Hypothalamus (tissue), 51 donors: ENCODE measurements at places on chromosomes 5 and 9.

DNA sequence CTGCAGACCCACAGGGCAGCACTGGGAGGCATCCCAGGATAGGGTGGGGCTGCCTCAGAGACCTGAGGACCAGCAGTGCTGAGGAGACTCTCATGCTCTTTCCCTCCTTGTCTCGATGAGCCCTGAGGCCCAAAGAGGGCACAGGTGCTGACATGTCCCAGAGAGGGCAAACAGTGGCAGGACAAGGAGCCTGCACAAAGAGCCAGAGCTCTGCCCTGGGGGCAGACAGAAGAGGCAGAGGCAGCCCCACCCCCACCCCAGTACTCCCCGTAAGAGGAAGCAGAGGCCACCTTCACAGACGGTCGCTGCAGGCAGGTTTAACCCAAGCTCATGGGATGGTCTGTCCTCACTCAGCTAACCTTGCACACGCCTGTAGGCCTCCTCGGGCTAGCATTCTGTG lies 29.4 kb upstream of the TTLL11 start:
- DNase-seq = no peak

DNA sequence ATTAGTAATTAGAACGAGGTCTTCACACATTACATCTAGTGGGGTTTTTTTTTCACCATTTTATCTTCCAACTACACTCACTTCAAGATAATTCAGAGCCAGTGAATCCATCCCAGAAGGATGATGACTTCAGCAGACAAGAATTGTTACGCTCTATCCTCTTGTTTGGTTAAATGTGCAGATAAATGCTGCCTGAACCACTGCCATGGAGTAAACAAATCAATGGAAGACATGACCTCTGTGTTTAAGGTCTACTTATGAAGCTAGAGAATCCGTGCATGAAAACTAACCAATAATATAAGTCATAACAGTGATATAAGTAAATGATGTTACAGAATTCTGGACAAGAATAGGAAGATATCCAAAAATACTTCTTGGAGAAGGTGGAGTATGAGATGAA lies 602.6 kb downstream of the TLR4 start:
- DNase-seq = no peak

DNA sequence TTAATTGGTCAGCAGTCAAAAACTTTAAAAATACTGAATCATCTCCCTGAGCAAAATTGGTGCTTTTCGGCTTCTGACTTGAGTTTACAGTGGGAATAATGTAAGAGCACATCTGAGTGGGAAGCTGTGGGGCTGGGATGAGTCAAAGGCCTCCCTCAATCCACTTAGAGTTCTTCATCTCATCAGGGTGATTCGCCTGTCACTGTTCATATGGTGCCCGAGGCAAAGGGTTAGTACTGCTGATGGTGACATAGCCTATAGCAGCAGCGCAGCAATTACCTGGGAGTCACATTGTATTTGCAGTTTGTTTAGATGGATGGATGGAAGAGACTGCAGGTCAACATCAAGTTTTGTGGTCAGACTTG lies 113.8 kb upstream of the ZNF608 start:
- no peak for DNase-seq

- no peak for DNase-seq
Measured at GRCh38 chr5:171647043-171647903, 138.3 kb upstream of the SMIM23 start.

GRCh38 chr5:77842243-77842642 lies 66.1 kb upstream of the TBCA start:
- DNase-seq = no peak

- no peak for DNase-seq
Measured at GRCh38 chr5:75322066-75322465, 15.0 kb upstream of the HMGCR start.

DNA sequence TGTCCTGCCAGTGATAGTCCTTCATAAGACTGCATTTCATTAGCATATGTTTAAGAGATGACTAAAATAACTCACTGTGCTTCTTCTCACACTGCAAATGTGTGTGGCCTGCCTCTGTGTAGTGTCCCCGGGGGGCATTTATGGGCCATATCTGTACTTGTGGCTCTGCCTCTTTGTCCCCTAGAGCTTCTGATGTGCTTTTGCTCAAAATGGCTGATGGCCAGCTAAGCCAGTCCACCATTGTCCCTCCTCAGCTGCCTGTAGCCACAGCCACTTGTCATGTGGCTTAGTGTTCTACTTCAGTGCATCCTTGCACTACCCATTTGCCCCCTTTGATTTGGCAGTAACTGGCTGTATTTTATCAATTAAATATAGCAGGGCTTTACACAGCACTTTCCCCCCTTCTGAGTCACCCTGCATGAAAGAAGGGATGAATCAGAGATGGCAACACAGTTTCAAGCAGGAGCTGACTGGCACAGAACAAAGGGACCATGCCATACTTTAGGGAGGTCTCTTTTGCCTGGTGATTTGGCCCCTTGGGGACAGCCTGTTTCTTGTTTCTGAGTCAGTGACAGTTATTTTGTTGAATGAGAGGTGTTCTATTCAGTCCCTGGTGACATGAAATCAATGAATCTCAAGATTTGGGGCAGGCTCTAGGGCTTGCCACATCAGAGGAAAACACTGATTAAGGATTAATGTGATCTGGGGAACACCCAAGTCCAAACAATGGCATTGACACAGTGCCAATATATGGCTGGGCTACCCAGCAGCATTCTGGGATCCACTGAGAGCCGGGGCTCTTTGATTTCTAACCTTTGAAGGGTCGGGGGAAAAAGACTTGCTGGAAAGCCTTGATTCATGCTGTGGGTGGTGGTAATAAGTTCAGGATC lies 245.5 kb downstream of the SMARCA2 start:
- DNase-seq = no peak

GRCh38 chr9:108709997-108710396 lies 145.8 kb downstream of the ACTL7B start:
- DNase-seq = no peak

- DNase-seq = no peak
Measured at GRCh38 chr9:18114559-18115475, 359.1 kb upstream of the ADAMTSL1 start.

DNA sequence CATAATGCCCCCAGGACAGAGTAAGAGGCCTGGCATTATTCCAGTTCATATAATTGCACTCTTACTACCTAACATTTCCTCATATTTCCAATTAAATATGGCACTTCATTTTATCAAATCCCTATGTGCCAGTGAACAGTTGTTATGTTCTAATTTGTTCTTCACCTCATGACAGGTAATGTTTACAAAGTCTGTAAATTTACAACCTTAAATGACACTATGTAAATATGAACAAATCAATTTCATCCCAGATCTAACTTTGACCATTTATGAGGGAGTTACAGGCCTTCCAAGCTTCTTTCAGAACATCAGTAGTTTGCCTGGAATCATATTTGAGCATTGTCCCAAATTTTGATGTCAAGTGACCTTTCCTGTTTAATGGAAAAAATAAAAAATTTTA lies 592.6 kb upstream of the CDH6 start:
- DNase-seq = no peak

GRCh38 chr5:139038613-139039305 lies 159.4 kb downstream of the SIL1 start:
- no peak for DNase-seq

- no peak for DNase-seq
Measured at GRCh38 chr9:2270565-2270964, 255.4 kb downstream of the SMARCA2 start.

- no peak for DNase-seq
Measured at GRCh38 chr5:37557734-37558293, 178.7 kb downstream of the WDR70 start.

DNA sequence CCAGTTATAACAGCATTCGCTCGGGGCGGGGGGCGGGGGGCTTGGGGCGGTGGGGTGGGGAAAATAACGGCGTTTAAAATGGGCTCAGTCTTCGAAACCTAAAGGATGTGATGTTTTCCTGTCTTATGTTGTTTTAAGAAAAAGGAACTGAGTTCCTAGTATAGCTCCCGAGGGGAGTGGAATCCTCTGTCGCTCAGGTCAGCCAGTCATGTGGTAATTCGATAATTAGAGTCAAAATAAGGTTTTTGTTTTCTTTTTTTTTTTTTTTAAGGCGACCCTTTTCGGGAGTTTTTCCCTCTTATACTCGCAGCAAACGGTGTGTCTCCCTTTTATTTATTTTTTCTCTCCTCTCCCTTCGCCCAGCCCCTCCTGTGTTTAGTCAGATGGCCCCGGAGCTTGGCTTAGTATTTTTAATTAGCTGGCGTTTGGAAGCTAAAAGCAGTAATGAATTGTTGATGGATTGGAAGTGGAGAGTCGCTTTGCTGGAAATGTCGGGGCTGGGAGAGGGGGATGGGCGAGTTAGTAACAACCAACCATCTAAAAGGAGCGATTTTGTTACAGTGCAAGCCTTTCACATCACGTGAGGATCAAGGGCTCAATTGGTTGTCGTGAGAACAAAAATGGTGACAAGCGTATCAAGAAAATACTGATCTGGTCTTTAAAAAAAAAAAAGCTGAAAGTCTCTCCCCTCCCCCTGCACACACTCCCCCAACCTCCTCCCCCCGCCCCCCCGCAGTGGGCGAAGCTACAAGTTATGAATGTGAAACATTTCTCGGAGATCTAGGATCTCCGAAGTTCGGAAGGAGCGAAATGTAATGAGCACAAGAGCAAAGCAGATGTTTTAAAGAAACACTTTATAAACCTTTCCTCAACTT lies 714 bp upstream of the ZNF608 start:
- peak; percentile 76 for DNase-seq

DNA sequence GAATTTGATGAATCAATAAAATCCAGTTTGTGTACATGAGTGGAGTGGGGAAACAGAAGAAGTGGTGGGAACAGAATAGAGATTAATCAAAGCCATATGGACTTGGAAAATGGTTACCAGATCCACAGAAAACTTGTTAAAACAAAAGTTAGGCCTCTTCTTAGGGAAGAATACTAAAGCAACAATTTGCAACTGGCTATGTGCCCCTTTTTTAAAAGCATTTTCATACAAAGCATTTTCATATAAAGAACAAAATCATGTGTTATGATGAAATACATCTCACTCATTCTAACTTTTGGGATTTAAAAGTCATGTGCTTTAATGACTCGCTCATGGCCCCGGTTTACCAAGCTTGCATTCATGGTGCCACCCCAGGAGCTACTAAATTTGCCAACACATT lies 276.9 kb downstream of the EFNA5 start:
- no peak for DNase-seq

GRCh38 chr5:68659881-68660280 lies 433.9 kb upstream of the SLC30A5 start:
- DNase-seq = no peak

- no peak for DNase-seq
Measured at GRCh38 chr5:67104859-67105258, 91.7 kb downstream of the CD180 start.

DNA sequence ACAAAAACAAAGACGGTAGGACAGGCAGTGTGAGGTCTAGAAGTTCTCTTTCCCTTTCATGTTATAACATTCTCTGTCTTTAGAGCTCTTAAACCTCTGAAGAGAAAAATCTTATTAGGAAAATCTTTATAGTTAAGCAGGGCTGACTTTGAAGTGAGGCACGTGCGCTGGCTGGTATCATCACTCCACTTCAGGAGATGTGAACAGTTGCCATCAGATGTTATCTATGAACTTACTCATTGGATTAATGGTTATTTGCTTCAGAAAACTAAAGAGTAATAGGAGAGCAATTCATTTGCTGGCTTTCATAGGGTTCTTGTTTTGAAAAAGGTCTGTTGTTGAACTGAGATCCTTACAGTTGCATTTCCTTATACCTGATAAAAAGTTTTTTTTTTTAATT lies 25.7 kb downstream of the LRRTM2 start:
- DNase-seq = no peak

DNA sequence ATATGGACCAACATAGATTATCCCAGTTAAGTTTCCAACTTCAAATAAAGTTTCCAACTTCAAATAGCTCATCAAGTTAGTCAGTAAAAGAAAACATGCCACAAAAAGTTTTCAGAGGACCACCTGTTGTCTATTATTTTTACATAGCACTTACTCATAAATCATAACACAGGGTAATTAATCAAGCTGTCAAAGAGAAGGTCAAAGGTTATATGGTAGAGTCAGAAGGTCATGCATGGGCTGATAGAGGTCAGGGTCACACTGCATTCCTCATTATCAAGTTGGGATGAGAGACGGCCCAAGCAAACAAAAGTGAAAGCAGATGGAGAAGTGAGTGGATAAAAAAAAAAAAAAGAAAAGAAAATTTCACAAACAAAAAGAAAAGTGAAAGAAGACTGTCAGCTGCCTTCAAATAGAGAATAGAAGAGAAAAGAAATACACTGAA lies 145.5 kb upstream of the POU5F2 start:
- no peak for DNase-seq

DNA sequence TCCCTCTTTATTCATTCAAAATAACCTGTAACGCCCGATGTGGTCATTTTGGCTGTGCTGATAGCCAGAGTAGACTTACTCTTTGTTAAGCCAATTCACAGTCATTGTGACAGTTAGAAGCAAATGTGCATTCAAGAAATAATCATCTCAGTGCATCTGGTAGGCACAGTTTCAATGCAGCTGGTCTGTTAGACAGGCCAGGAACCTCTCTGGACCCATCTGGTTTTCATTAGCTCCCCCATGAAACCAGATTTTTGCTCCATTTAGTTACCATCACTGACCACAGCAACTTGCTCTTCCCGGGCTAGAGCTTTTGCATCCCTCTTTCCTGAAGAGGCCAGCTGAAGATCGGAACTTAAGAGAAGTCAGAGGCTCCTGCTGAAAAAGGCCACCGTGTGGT lies 284.2 kb downstream of the NSG2 start:
- DNase-seq = no peak

DNA sequence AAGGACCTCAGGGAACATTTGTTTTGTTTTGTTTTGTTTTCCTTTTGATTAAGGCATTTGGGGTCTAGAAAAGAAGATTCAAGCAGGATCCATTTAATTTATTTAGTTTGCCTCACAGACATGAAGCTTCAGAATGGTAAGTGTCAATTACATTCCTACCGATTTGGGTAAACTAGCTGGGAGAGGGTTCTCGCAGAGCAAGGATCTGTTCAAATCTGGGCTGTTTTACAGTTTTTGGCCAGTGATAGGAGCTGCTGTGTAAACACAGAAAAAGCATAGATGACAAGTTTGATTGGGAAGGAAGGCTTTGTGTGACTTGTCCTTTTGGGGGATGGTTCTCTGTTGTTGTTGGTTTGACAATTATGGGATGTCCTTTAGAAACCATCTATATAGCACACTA lies 470.3 kb upstream of the WWC1 start:
- DNase-seq = no peak

DNA sequence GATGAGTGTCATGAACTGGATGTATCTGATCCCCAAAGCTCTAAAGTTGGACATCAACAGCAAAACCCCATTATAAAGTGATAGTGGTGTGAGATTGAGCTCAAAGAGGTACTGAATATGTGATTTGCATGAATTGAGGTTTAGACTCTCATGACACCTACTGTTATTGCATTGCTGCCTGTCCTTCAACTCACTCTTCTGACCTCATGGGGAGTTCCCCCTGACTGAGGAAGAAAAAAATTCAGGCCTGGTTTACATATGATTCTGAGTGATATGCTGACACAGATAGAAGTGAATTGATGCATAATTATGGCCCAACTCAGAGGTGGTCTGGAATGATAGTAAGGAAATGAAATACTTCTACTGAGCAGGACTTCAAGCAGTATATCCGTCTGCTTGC lies 76.2 kb upstream of the CHD1 start:
- no peak for DNase-seq

- DNase-seq = no peak
Measured at GRCh38 chr9:5560443-5561100, 50.2 kb downstream of the PDCD1LG2 start.

- DNase-seq = no peak
Measured at GRCh38 chr5:149455889-149456409, 76.9 kb upstream of the IL17B start.
